ENCODE measurements at places on chromosomes 2 and 18. TPM values are rescaled to one million over a fixed set of nuclear protein-coding genes. Genes with fewer than 3 reads are reported as not detected.

Gene ASIC4
- 0.16 TPM for total RNA-seq

DNA sequence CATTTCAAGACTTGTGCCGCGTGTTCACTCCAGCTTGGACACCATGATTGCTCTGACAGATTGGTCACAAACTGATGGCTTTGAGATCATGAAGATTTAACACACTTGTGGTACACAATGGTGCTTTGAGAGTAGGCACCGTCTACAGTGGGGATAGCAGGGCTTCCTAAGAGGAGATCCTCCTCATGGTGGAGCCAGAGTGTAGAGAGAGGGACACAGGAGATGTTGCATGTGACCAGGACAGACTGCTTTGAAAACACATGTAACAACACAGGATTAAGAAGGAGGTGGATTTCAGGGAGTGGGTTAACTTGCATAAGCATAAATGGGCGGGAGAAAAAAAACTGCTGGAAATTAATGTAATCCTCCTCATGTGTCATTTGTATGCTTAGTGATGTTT lies 95.7 kb upstream of the LINC00305 start:
- peak; percentile 59 for DNase-seq

- DNase-seq: peak; percentile 89
These were observed 26.2 kb downstream of the UNC50 start for GRCh38 chr2:98634406-98635092.

GRCh38 chr2:78147466-78147865 lies 625.3 kb upstream of the LRRTM4 start:
- DNase-seq: no peak

GRCh38 chr2:74392449-74392743 lies 12.3 kb upstream of the DCTN1 start:
- no peak for DNase-seq
